Stimulated activated CD4-positive, alpha-beta T cell treated with anti-CD3 and anti-CD28 coated beads, Interleukin-1b, Interleukin-23, amount 100 ng/mL, for 1 hour (primary cell): ENCODE measurements at places on chromosomes 7 and 10.

DNA sequence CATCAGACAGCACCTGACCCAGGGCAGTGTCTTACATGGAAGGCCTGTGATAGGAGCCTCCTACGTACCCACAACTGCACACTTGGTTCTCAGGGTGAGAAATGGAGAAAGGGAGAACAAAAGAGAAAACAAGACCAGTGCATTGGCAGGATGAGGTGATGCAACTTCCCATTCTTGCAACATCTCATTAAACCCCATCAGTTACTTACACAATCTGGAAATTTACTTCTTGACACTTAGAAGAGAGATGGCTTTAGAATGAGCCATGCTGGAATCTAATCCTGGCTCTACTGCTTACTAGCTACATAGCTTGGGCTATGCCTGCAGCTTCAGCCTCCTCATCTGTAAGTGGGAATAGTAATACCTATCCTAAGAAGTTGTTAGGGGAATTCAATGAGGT, 391.7 kb downstream of the KCNMA1 start:
- DNase-seq: no peak

GRCh38 chr7:131225619-131226513, 101.8 kb upstream of the MKLN1 start:
- DNase-seq: no peak

GRCh38 chr7:101133621-101134398, 6.9 kb downstream of the SERPINE1 start:
- DNase-seq: no peak

DNA sequence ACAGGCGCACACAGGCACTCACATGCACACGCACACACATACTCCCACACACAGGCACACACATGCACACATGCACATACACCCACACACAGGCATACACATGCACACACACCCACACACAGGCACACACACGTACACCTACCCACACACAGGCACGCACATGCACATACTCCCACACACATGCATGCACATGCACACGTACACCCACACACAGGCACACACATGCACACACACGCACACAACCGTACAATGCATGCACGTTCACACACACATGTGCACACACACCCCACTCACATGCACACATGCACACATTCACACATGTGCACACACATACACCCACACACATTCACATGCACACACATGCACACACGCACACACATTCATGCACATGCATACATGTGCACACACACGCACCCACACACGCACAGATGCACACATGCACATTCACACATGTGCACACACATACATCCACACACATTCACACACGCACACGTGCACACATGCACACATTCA, 59.3 kb downstream of the MKI67 start:
- no peak for DNase-seq

DNA sequence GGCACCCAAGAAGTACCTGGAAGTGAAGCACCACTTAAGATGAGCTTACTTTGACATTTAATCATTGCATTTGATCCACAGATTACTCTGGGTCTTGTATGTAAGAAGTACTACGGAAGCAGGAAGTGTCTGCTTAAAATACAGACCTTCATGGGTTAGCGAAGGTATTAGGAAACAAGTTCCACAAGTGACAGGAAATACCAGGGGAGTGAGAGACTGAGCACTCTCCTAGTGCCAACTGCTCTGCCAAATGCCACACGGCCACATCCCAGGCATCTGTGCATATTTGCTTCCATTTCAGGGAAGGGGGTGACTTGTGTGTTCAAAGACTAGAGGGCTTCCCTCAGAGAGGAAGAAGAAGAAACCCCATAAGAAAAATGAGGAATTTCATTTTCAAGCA, 57.2 kb upstream of the ANK3 start:
- no peak for DNase-seq

DNA sequence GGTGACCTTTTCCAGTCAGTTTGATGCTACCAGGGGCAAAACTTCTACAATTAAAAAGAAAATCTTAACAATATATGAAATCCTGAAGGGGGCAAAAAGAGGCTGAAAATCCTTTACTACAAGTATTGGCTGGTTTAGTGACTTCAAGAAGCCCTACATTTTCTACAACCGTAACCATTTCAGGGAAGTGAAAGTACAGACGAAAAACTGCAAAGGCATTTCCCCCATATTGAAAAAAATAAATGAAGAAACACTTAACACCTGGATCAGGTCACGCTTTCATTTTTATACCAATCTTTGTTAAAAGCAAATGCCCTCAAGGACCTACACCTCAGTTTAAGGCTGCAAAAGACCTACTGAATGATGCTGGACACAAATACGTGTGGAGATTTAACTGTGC, 38.6 kb downstream of the IL6 start:
- no peak for DNase-seq

DNA sequence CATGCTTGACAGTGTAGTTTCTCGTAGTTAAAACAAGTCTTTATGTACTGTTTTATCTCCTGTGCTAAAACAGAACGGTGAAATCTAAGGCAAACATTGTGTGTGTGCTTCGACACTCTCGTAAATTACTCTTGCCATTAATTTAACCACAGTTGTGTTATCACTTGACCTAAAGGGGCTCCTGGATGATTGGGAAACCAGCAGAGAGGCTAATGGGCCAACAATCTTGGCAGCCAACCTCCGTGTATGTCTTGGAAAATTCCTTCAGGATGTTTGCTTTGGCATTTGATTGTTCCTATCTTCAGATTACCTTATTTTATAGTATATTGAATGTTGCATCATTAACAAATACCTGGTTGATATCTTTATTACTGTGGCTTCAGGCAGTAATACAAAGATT, 409.5 kb downstream of the SDK1 start:
- no peak for DNase-seq

DNA sequence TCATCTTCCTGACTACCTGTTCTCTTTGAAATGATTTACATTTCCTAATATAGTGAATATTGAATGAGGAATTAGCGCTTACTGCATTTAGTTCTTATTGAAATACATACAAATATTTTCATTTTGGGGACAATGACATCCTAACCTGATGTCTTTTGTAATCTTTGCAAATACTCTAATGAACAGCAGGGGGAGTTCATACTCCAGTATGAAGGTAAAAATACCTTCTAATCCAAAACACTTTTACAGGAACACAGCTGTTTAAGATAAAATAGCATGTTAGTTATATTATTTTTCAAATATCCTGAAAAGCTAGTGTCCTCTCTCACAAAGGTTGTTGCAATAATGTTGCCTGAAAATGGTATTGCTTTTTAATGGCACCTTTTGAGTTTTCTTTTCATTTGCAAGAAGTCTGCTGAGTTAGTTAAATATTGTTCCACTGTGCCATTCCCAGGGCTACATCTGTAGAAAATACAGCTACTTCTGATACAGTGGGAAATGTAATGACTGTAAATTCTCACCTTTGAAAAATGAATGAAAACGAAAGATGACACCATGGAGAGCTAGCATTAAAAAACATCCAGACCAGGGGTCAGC, 400.0 kb downstream of the PHF14 start:
- DNase-seq: no peak

- no peak for DNase-seq
Observed at GRCh38 chr7:41046221-41046761, 656.6 kb downstream of the INHBA start.

DNA sequence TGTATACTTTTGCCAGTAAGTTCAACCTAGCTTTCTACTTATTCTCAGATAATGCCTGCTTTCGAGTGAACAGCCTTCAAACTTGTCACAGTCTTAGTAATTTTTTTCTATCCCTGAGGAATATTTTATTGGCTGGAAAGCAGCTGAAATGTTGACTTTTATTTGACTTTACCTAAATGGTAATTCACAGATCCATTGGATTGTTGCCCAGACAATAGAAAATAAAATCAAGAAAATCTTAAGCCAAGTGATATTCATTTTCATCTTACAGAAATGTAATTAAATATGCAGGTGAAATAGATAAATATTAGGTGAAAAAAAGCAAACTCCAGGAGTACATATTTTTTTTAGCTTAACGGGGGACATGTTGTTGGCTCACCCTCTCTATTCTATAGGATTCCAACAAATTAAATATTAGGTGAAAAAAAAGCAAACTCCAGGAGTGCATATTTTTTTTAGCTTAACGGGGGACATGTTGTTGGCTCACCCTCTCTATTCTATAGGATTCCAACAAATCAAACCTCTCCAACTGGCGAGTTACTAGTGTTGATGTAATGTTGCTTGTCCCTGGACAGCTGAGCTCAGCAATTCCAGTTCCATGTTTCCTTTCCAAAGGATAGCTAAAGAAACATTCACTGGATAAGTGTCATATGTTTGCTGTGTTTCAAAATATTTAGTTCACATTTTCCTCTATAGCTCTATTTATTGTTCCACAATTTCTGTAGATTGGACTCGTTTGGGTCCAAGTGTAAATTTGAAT, 4.2 kb downstream of the TMEM26 start:
- DNase-seq: no peak

- DNase-seq: no peak
Observed at GRCh38 chr10:70190102-70190501, 19.8 kb upstream of the SAR1A start.

DNA sequence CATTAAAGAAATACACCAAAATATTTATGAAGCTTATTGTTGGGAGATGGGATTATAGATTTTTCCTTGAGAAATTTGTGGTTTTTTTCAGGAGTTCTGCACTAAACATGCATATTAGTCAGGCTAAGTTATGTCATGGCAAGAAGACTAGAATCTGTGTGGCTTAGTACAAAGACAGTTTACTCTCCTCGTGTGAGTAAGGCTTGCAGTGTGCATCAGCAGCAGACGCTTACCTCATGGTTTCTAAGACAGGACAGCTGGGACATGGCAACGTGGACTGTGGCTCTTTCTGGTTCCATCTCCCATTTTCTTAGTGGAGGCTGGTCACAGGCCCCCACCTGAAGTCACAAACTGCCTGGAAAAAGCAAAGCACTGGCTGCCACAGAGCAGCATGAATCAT, 429.6 kb upstream of the VSTM2A start:
- DNase-seq: no peak

DNA sequence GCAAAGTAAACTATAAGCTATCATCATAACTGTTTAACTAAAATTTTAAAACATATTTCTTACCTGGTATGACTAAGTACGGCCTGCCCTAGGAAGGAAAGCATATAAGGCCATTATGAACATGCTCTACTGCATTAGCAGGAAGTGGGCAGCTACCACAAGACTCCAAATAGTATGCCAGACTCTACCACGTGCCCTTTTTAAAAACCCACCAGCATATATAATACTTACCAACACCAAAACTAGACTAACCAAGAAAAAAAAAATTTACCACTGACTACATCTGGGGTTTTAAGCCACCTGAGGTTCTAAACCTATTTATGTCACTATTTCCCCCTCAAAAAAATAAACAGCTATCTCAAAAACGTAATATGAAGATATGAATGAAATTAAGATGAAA, 30.1 kb downstream of the NUDCD3 start:
- DNase-seq: no peak

- no peak for DNase-seq
Observed at GRCh38 chr10:120575411-120575810, 118.4 kb downstream of the PLPP4 start.

DNA sequence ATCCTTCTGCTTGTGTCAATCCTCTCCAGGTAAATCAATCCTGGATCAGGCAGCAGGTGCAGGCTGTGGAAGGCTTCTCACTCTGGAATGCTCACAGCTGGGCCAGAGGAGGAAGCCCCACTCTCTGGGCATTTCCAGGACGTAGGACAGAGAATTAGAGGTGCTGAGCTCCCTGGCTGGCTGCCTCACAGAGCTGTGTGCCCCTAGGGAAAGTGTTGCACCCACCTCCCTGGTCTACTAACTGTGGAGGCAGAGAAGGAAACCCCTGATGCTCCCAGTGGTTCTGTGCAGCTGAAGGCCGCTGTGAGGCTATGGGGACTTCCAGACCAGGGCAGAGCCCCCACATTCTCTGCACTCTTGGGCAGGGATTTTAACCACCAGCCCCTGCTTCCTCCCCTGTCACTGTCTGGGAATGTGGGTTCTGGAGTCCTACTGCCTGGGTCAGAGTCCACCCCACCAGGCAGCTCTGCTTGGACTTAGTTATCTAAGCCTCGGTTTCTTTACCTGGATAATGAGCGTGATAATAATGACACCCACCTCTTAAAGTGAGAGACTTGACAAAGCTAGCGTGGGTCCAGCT, 73.5 kb upstream of the EEPD1 start:
- DNase-seq: no peak

DNA sequence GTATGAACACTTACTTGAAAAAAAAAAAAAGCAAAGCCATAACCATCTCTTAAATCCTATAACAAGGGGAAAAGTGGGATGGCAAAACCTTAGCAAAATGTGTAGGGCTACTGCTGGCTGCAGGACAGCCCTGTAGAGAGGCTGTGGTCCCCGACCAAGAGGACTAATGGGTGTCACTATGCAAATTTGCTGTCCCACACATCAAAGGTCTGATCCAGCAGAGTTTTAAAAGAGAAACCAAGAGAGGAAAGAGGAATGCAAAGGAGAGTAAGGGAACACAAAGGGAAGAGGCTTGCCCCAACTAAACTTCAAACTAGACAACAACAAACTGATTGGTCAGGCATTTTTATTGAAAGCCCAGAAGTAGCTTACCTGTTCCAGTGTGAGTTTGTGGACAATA, 3.1 kb upstream of the ZNRF2 start:
- DNase-seq: no peak

GRCh38 chr10:129523723-129524316, 56.8 kb downstream of the MGMT start:
- no peak for DNase-seq

DNA sequence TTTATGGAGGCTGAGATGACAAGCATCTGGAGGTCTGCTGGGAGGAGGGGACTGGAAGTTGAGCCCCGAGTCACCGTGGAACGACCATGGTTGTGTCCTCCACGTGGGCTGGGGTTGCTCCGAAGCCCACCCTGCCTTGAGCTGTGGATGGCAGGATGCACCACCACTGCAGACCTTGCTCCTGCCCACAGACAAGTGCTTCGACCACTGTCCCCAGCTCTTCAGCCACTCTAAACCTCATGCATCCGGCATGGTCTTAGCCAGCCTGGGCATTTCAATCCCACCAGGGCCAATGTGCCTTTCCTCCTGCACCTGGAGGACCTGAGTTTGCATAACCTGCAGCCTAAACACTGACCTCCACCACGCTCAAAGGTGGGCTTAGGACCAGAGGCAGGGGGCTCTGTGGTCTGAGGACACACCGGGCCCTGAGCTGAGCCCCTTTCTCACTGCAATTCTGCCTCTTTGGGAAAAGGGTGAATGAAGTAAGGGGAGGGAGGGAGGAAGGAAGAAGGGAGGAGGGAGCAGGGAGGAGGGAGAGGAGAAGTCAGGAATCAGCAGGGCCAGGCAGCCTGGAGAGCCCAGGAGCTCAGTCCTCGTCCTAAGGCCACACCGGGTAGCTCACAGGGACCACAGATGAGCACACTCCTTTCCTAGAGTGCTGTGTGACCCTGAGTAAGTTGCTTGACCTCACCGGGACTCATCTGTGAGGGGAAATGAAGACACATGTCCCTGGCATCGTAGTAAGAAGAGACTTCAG, 44.8 kb upstream of the DNAAF5 start:
- no peak for DNase-seq
